ENCODE measurements at places on chromosomes 1 and 21. TPM values are rescaled to one million over a fixed set of nuclear protein-coding genes. Genes with fewer than 3 reads are reported as not detected.

The APCS gene
- not detected for total RNA-seq

The PYGO2 gene
- 23.0 TPM for total RNA-seq

The LRRC3 gene
- total RNA-seq, result 1.1 TPM

The BRINP2 gene
- total RNA-seq, result 0.38 TPM

The SLC2A5 gene
- 92.6 TPM for total RNA-seq

The CYP4A22 gene
- not detected for total RNA-seq

The SERINC2 gene
- total RNA-seq, result 26.7 TPM

The RHBDL2 gene
- not detected for total RNA-seq

The SNX27 gene
- total RNA-seq, result 41.2 TPM

The ATP6V1G3 gene
- not detected for total RNA-seq

The NR1I3 gene
- total RNA-seq, result not detected

The MTARC1 gene
- total RNA-seq, result 2.7 TPM

The CRABP2 gene
- total RNA-seq, result 0.71 TPM

The GBP7 gene
- total RNA-seq, result not detected

The IFI44L gene
- total RNA-seq, result 2.7 TPM

The CD2 gene
- total RNA-seq, result 0.50 TPM

The KCNJ15 gene
- 0.43 TPM for total RNA-seq

The DIRAS3 gene
- total RNA-seq, result 0.39 TPM

The ST6GALNAC5 gene
- total RNA-seq, result 0.66 TPM
